ENCODE measurements at places on chromosomes 1 and 21.

- H3K4me1 ChIP-seq, result peaks cover 7% of the 10 kb centered on the region
- no peaks in the 10 kb centered on the region for H3K36me3 ChIP-seq
- peaks cover 32% of the 10 kb centered on the region for H3K27me3 ChIP-seq
- H3K4me3 ChIP-seq, result peak overlapping the region; percentile 34
- no peak overlapping the region for H3K27ac ChIP-seq
These were observed 3.4 kb downstream of the ADGRB2 start for GRCh38 chr1:31760471-31761470.

DNA sequence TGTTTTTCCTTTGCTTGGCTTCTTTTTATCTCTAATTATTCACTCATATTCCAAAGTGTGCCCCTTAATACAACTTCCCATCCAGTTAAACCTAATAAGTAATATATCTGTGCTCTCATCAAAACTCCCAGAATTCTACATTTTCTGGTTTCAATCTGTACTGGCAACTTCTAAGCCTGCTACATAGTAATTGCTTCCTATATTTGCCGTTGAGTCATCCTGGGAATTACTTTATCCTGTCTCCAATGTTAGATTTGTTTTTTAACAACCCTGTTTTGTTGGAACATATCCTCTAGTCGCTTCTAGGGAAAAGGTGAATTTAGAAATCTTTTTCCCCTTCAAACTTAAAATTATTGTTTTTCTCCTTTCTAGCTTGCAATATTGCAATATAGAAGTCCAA lies 620.5 kb upstream of the PKN2 start:
- no peak overlapping the region for H3K27ac ChIP-seq
- no peaks in the 10 kb centered on the region for H3K36me3 ChIP-seq
- H3K4me3 ChIP-seq, result no peak overlapping the region

DNA sequence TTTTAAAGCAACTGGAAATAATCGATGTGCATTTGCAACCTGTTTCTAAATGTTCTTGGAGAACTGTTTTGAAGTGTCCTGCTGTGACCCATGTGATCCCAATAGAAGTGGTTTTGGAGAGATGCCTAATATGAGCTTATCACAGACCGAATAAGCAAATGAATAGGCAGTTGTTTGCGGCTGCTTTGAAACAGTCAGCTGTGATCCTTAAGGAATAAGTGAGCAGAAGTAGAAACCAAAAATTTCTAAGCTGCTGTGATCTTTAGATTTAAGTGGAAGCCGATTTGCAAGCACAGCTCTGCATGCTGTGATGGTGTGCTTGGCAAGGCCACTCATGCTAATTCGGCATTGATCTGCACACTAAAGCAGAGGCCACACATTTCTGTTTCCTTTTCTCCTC lies 329.5 kb upstream of the DUSP10 start:
- H3K4me1 ChIP-seq, result no peaks in the 10 kb centered on the region
- H3K27ac ChIP-seq, result no peak overlapping the region
- no peak overlapping the region for H3K4me3 ChIP-seq
- no peaks in the 10 kb centered on the region for H3K27me3 ChIP-seq

DNA sequence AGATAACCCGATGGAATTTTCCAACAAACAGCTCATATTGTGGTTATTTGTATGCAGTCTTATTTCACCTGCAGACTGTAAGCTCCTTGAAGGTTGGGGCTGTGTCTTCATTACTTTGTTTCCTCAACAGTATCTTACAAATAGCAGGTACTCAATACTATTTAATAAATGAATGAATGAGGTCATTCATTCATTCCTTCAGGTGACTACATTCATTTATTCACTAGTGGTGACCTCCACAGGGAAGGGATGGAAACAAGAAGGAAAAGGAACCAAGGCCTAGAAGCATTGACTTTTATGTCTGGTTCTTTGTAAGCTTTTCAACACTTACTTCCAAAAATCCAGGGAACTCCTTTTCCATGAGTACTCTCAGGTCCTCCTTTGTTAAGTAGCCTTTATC lies 7.9 kb downstream of the S100A10 start:
- no peak for DNase-seq
- no peaks in the 10 kb centered on the region for H3K27me3 ChIP-seq
- peaks cover 61% of the 10 kb centered on the region for H3K36me3 ChIP-seq
- H3K27ac ChIP-seq, result no peak overlapping the region

DNA sequence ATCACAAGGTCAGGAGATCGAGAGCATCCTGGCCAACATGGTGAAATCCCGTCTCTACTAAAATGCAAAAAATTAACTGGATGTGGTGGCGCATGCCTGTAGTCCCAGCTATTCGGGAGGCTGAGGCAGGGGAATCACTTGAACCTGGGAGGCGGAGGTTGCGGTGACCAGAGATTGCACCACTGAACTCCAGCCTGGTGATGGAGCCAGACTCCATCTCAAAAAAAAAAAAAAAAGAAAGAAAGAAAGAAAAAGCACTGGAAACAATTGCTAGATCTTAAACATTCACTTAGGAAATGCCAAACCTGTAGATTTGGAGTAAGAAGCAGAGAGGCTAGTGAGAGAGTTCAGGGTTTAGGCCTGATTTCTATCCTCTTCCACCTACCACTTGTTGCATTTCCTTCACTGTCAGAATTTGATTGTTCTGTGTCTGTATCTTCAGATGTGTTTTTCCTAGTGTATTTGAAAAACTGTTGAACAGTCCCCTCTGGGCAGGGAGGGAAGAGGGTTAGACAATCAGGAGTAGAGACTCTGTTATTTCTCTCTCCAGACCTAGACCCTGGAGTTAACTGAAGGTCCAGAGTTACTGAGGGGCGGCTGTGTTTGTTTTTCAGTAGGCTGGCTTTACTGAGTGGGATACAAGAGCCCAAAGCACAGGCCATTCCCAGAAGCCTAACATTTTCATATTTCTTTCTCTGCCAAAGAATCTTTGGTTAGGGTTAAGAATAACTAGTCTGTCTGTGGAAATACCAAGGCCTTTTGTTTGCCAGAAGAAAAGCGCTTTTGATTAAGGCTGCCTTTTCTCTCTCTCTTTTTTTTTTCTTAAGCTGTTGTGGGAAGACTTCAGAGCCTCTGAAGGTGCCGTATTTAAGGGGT lies 31.1 kb upstream of the MACF1 start:
- no peak overlapping the region for H3K4me3 ChIP-seq
- H3K4me1 ChIP-seq, result peaks cover 64% of the 10 kb centered on the region
- no peak for DNase-seq
- no peaks in the 10 kb centered on the region for H3K36me3 ChIP-seq
- no peaks in the 10 kb centered on the region for H3K27me3 ChIP-seq
- H3K27ac ChIP-seq, result peak overlapping the region; percentile 80

DNA sequence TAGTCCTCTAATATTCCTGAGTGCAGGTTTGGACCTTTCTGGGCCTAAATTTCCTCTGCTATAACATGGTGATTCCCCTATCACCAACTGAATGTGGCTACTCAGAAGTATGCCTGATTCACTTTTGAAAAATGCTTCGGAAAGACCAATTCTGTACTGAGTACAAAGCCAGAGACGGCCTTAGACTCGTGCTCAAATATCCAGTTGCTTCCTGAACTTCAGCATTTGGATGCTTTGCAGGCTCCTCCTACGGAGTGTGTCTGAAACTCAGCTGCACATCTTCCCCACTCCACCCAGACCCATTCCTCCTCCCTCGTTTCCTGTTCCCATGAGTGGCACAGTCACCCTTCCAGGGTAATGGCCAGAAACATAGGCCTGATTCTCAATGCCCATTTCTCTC lies 98.4 kb upstream of the GADD45A start:
- DNase-seq, result no peak
- H3K27me3 ChIP-seq, result no peaks in the 10 kb centered on the region
- no peaks in the 10 kb centered on the region for H3K36me3 ChIP-seq
- H3K27ac ChIP-seq, result no peak overlapping the region

GRCh38 chr1:43147625-43148327 lies 24.3 kb downstream of the EBNA1BP2 start:
- H3K4me1 ChIP-seq, result peaks cover 7% of the 10 kb centered on the region
- no peak overlapping the region for H3K27ac ChIP-seq
- DNase-seq, result peak; percentile 90
- peak overlapping the region; percentile 9 for H3K4me3 ChIP-seq
- H3K36me3 ChIP-seq, result no peaks in the 10 kb centered on the region
- H3K27me3 ChIP-seq, result peaks cover 81% of the 10 kb centered on the region

GRCh38 chr1:31373056-31373896 lies at the start of gene FABP3:
FABP3 (minus strand) TSS chr1:31373076; CDS start chr1:31373014, 62 bp downstream.
- peak within 1 kb of the TSS; percentile 20 for H3K27ac ChIP-seq
- H3K36me3 ChIP-seq, result no peaks in the 10 kb centered on the region
- peak within 1 kb of the TSS; percentile 26 for H3K4me3 ChIP-seq
- H3K27me3 ChIP-seq, result peaks cover 13% of the 10 kb centered on the region

DNA sequence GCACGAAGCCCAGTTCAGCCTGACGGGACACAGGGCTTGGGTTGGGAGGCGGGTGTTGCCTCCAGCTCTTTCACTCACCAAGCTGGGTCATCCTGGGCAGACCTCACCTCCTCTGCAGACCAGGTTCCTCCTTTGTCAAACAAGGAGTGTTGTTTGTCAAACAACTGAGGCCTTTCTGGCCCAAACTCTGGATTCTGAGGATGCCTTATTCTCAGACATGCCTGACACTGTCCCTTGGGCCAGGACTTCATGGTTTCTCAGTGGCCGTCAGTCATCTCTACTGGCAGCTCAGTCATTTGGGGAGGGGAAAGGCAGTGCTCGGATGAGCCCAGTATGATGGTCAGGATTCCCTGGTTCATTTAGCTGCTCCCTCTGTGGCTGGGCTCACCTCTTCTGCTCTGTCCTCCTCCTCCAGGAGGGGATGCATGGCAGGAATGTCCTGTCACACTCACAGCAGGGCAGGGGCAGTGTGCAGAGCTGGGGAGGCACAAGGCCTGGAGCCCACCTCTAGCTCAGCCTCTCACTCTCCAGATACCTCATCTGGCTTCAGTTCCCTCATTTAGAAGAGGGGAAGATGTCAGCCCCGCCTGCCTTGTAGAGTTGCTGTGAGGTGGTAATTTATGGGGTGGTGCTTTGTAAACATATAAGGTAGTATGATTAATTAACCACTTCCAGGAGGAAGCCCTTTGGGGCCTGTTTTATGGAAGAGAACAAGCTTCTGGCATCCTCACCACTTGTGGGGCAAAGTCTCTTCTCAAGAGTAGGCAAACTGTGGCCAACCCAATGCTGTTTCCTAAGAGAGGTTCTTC lies 20.6 kb downstream of the SLC2A1 start:
- peaks cover 57% of the 10 kb centered on the region for H3K4me1 ChIP-seq
- DNase-seq, result no peak
- no peaks in the 10 kb centered on the region for H3K27me3 ChIP-seq
- no peak overlapping the region for H3K4me3 ChIP-seq

DNA sequence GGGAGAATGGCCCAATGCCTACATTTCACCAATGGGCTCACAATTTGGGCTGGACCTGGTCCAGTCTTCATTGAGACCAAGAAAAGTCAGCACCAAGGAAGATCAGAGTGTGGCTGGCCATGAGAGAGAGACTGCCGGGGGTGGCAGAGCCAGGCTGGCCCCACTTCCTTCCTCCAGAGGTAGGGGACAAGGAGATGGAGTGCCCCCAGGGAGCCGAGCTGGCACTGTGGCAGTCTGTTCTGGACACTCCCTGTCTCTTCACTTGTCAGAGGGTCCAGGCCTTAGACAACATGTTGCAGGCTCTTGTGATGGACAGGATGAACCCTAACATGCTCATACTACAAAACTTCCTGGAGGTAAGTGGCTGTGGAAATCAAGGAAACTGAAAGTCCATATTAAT lies 27.7 kb downstream of the INAVA start:
- no peaks in the 10 kb centered on the region for H3K4me1 ChIP-seq
- DNase-seq, result no peak
- no peak overlapping the region for H3K4me3 ChIP-seq

DNA sequence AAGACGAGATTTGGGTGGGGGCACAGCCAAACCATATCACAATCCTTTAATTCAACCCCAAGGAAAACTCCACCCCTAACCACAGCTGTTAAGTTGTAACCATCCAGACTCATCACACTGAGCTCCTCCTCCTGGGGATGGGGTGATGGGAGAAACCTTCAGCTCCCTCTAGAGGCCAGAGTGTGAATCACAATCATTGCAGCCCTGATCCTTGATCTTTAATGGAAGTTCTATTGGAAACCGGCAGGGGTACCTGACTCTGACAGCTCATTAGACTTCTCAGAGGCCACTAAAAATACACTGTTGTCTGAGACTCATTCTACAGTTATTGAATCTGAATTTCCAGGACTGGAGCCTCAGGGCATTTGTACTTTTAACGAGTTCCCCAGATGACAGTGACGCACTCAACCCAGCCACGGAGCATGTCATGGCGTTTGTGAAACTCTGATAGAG lies 127.2 kb downstream of the IGSF21 start:
- H3K4me1 ChIP-seq, result no peaks in the 10 kb centered on the region
- H3K36me3 ChIP-seq, result no peaks in the 10 kb centered on the region
- H3K27ac ChIP-seq, result no peak overlapping the region
- no peaks in the 10 kb centered on the region for H3K27me3 ChIP-seq
- DNase-seq, result no peak
